Stimulated activated CD4-positive, alpha-beta T cell treated with anti-CD3 and anti-CD28 coated beads, Interleukin-1b, Interleukin-23, amount 100 ng/mL, for 1 hour (primary cell): ENCODE measurements at places on chromosomes 2 and 18.

DNA sequence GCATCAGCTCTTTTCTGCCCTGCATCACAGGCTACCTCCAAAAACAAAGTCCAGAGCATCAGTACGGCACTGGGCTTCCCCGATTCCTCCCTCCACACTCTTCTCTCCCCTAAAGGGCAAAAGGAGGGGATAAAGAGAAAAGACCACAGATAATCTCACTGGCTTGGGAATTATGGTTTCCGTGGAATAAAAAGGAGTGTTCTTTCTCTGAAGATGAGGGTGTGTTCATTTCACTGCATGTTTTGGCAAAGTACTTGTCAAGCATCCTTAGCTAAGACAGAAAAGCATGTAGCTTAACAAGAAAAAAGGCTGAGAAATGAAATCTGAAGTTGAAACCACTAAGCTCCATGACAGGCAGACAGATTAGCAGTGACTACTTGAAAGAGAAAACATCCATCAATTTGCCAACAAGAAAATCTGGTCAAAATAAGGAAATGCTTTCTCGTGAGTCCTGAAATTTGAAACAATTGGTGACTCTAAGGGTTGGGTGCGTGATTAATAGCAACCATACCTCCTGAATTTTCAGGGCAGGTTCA lies 20.6 kb upstream of the DSG3 start:
- DNase-seq, result no peak

GRCh38 chr2:118013724-118014491 lies at the start of gene CCDC93:
CCDC93 (minus strand) TSS chr2:118014070; CDS start chr2:118013995, 75 bp downstream.
- DNase-seq, result peak; percentile 70

DNA sequence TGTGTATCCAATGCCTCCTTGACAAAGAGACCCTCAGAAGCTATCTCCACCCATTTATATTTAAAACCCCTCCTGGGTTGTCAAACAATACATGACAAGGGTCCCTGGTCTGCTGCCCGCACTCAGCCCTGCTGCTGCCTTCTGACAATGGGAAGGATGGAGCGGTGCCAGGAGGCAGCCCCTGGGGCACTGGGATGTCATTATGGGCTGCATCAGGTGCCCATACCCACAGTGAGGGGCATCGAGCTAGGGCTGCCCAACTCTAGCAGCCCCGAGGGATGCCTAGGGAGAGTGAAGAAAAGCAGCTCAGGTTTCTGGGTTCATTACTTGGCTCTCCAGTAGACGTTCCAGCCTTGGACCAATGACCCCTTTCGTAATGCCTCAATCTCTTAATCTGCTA lies 301.7 kb downstream of the ALK start:
- DNase-seq, result no peak

DNA sequence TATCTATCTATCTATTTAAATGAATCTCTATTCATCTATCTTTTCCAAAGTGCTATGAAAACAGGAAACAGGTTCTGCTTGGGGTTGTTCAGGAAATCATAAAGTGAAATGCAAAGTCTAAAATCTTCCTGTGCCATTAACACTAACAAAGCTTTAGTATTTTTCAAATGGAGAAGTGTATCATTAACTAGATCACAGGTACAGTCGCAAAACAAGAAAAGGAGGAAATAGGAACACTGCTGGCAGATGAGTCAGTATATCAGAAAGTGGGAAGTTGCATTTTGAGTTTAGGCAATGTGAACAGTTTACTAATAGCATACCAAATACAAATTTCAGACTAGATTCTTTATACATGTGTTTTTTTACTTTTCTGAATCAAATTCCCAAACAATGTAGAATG lies 888.5 kb upstream of the FSHR start:
- DNase-seq, result no peak

- DNase-seq, result no peak
Observed at GRCh38 chr2:85355073-85355410, 473 bp downstream of the ELMOD3 start.

DNA sequence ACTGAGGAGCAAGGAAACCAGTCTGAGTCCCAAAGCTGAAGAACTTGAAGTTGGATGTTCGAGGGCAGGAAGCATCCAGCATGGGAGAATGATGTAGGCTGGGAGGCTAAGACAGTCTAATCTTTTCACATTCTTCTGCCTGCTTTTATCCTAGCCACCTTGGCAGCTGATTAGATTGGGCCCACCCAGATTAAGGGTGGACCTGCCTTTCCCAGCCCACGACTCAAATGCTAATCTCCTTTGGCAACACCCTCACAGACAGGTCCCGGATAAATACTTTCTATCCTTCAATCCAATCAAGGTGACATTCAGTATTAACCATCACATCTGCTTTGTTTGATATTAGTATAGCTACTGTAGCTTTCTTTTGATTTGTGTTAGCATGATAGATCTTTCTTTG lies 27.1 kb downstream of the VRK2 start:
- no peak for DNase-seq

- no peak for DNase-seq
Observed at GRCh38 chr2:188518381-188518780, 226.7 kb downstream of the GULP1 start.

DNA sequence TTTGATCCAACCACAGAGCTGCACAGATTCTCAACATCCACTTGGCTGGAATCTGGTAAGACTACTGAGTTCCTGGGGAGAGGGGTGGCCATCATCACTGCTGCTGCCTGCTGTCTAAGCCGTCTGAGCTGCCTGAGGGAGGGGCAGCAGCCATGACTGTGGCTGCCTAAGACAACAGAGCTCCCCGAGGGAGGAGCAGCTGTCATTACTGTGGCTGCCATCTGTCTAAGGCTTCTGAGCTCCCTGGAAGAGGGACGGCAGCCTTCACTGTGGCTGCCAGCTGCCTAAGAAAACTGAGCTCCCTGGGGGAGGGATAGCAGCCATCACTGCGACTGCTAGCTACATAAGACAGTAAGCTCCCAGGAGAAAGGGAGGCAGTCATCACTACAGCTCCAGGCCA lies 584.4 kb downstream of the NR4A2 start:
- DNase-seq, result no peak

- no peak for DNase-seq
Observed at GRCh38 chr2:195579776-195580555, 77.1 kb upstream of the SLC39A10 start.

- no peak for DNase-seq
Observed at GRCh38 chr2:6392966-6393365, 472.7 kb downstream of the CMPK2 start.

GRCh38 chr18:13539050-13539449 lies 187.3 kb downstream of the FAM210A start:
- DNase-seq, result no peak

DNA sequence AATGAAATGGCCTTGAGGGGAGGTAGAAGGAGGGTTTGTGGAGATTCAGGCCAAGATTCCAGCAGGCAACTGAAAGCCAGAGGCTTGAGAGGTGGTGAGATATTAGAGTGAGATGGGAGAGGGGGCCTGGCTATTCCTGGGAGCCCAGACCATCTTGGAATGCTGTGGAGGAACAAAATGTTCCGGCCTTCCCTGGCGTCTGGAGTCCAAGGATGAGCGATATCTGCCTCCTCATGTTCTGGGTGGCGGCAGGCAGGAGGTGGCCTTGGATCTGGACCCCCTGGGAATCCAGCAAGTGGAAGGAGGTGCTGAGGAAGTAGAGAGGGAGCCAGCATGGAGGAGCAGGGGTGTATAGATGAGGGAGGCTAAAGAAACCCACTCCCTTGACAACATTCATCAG lies 335.9 kb downstream of the CYP26B1 start:
- DNase-seq, result no peak

GRCh38 chr2:101356521-101356920 lies 30.8 kb downstream of the CREG2 start:
- DNase-seq, result no peak

DNA sequence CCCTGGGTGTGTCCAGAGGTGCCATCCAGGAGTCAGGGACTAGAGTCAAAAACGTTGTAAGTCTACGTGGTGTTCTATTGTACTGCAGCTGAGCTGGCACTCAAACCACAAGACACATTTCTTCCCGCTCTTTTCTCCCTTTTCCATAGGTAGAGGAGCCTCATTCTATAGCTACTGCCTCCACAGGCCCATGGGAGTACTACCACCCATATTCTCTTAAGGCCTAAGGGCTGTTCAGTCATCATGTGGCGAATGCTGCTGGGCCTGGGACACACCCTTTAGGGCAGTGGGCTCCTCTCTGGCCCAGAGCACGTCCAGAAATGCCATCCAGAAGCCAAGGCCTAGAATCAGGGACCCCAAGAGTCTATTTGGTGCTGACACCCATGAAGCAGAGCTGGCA lies 1271.7 kb downstream of the CNTNAP5 start:
- no peak for DNase-seq

GRCh38 chr2:47309472-47309951 lies 93.4 kb upstream of the MSH2 start:
- no peak for DNase-seq
